ENCODE measurements at places on chromosomes 3 and 15.

GRCh38 chr15:90075420-90076289 is 26.6 kb downstream of the IDH2 start:
- DNase-seq, result no peak

DNA sequence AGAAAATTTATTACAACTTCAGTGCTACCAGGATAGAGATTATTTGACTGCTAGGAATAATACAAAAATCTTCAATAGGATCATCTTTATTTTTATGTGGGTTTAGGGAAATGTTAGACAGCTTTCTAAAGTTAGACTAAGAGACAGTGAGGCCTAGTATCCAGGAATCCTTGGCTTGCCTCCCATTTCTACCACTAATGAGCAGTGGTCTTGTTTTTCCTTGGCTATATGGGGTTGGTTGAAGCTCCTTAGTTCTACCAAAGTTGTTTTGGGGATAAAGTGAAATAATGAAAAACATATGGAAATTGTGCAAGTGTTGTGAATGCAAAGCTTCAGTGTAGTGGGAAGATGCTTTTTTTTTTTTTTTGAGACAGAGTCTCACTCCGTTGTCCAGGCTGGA is 16.8 kb downstream of the AP4E1 start:
- DNase-seq, result peak; percentile 59

DNA sequence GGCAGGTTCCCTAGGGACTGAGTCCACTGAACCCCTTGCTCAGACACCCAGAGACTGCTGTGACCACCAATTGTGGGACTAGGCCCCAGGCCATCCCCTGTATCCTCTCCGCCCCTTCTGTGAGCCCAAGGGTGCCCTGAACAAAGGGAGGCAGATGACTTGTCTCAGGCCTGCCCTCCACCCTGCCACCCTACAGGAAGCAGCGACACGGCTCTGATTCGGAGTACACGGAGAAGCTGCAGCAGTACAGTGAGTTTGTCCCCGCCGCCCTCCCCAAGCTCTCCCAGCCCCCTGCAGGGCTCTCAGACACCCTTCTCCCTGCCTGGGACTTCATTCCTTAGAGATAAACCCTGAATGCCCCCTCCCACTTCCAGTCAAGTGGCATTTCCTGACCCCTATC is 16.6 kb downstream of the EPHB3 start:
- no peak for DNase-seq

GRCh38 chr3:139521816-139522215 is 17.7 kb downstream of the RBP1 start:
- no peak for DNase-seq

- DNase-seq, result no peak
Observed at GRCh38 chr3:15822281-15822680, 24.5 kb upstream of the ANKRD28 start.

DNA sequence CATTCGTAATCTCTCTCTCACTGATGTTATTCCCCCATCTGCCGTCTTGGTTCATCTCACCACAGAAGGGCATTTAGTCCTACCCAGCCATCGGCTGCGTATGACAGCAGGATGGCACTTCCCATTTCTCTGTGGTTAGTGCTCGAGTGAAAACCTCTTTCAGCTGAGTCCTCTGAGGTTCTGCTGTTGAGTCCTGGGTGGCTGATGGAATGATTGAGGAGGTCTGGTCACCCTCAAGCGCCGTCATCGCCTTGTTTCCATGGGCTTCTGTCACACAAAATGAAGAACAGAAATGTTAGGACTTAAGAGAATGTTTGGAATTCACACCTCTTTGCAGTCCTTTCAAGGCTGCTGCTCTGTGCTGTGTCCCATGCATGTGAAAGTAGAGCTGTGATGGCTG is 9.4 kb upstream of the SACM1L start:
- no peak for DNase-seq

DNA sequence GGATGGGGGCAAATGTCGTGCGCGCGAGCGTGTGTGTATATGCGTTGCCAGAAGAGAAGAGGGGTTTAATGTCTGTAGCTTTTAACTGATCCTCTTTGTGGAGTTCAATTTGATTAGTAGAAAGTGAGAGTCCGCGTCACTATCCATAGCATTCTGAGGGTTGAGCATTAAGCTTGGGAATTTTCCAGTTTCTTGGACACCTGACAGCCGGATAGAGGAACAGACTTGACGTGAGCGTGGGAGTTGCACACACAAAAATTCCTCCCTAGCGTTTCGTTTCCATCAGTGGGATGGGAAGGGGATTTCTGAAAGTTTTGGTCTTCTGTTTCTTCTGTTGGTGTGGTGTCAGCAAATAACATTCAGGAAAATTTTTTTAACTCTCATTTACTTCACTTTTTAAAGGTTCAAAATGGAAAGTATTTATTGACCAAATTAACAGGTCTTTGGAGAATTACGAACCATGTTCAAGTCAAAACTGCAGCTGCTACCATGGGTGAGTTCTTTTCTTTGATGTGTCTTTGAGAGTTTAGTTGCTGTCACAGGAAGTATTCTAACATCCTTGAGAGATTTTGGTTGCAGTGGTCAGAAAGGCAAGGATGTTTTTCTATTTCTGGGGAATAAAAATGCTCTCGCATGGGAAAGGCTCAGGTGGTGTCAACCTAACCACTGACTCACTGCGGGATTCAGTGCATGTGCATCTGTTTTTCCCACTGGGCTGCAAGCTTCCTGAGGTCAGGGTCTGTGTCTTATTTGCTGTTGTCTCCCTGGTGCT is 841 bp downstream of the POGLUT1 start:
- peak; percentile 17 for DNase-seq

DNA sequence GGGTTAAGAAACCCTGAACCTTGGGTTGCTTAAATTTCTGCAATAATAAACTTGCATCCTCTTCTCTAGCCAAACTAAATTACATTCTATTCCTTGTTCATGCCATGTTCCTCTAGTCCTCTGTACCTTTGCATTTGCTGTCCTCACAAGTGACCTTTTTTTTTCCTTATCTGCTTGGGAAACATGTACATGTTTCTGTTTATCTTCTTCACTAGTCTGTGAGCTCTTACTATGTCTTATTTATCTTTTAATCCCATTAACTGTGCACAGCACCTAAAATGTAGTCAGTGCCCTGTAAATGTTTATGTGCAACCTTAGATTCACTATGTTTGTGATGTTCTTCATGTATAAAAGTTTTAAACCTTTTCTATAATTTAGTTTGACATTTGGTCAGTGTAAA is 61.9 kb downstream of the REC114 start:
- DNase-seq, result no peak

GRCh38 chr3:35641331-35641730 is 2.0 kb downstream of the ARPP21 start:
- DNase-seq, result no peak

GRCh38 chr15:65730549-65731172 is 61.4 kb downstream of the DENND4A start:
- DNase-seq, result peak; percentile 47

GRCh38 chr15:39774688-39775267 is 7.9 kb downstream of the FSIP1 start:
- DNase-seq, result no peak

DNA sequence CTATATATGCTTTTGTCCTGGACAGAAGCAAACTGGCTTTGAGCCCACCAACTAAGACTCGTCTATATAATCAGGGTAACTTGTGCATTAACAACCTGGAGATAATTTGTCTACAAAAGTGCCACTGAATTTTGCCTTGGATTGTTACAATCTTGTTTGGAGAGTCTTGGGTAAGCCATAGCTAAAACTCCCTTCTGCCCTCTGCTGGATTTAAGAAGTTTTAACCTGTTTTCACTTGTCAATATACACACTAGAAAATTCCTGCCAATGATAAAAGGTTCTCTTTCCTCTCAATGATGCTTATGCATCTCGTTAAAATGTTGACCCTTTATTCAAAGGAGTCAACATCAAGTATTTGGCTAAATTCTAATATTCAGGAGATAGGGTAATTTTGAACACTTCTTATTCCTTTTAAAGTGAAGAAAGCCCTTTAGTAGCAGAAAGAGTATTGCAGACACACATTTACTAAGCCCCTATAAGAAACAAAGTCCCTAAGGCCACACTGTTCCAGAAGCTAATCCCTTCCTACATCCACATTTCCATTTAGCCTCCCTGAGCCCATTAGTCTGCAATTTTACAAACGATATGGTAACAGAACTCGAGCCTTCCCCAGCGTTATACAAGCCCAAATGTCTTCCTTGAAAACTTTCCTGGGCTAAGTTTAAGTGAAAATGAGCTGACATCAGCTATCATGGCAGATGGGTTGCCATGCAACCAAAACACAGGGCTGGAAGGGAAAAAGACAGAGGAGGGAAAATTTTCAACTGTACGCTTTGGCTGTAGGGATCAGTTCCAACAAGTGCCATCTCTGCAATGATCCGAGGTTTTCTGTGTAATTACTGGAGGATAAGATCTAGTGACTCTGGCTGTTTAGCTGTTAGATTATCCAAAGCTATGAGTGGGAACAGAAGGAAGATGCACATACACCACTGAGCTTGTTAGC is 75.9 kb upstream of the FGF12 start:
- DNase-seq, result peak; percentile 28

GRCh38 chr15:66389098-66389858 is 2.6 kb downstream of the MAP2K1 start:
- DNase-seq, result no peak

GRCh38 chr3:37824090-37824953 is 37.4 kb upstream of the CTDSPL start:
- DNase-seq, result no peak

GRCh38 chr3:185851046-185851445 is 26.2 kb upstream of the IGF2BP2 start:
- peak; percentile 8 for DNase-seq

- no peak for DNase-seq
Observed at GRCh38 chr3:193774916-193775285, 181.9 kb downstream of the OPA1 start.

DNA sequence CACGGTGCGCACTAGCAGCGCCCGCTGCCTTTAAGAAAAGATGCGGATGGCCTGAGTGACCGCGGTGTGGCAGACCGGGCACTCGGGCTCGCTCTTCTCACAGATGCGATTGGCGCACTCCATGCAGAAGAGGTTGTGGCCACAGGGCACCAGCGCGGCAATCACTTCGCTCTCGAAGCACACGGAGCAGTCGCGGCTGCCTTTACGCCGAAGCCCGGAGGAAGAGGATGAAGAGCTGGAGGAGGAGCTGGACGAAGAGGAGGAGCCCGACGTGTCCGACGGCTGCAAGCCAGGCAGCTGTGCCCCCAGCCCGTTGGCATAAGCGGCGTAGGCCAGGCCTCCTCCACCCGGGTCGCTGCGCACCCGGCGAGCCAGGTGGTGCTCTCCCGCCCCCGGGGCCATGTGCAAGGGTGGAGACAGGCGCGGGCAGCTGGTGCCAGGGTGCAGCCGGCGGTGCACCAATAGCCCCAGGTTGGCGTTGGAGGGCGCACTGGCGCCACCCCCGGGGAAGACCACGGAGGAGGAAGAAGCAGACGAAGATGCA is 2.6 kb downstream of the MEX3B start:
- peak; percentile 14 for DNase-seq

- no peak for DNase-seq
Observed at GRCh38 chr3:138846262-138846791, 11.6 kb upstream of the PIK3CB start.

GRCh38 chr3:9915254-9916141 is 1.4 kb upstream of the IL17RC start:
- peak; percentile 79 for DNase-seq

DNA sequence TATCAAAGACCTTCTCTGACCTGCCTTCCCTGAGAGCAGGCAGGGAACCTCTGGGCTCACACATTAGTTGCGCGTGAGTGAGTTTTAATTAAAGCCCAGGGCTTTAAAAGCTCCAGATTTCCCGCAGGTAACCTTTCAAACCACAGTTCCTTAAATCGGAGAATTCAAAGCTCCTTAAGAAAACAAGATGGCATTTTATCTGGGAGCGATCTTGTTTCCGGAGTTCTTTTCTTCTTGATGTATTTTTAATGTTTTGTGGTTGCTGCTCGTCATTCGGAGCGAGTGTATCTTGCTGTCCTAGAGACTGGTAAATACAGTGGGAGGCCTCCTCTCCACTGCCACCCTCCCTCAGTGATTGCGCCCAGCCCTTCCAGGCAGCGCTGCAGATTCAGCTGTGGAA is 284.3 kb downstream of the CLSTN2 start:
- no peak for DNase-seq

DNA sequence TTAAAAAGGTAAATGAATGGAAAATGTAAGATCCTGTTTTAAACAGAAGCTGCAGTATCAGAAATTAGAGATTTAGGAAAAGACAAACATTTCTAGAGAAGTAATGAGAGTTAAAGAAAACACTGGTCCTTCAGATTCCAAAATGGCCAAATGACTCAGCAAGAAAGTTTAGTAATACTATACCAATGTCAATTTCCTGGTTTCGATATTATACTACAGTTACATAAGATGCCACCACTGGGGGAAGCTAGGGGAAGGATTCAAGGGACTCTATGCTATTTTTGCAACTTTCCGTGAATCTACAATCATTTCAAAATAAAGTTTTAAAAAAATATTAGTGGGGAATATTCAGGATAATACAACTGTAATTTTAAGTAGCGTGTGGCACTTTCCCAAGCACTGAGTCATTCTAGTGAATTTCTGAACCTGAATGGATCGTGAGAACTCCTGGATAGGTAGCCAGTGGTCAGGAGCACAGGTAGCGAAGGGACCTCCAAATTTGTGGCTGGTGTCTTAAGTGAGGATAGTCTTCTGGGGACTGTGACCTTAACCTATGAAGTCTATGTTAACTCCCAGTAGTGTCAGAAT is 37.6 kb downstream of the TMCC1 start:
- DNase-seq, result peak; percentile 50

DNA sequence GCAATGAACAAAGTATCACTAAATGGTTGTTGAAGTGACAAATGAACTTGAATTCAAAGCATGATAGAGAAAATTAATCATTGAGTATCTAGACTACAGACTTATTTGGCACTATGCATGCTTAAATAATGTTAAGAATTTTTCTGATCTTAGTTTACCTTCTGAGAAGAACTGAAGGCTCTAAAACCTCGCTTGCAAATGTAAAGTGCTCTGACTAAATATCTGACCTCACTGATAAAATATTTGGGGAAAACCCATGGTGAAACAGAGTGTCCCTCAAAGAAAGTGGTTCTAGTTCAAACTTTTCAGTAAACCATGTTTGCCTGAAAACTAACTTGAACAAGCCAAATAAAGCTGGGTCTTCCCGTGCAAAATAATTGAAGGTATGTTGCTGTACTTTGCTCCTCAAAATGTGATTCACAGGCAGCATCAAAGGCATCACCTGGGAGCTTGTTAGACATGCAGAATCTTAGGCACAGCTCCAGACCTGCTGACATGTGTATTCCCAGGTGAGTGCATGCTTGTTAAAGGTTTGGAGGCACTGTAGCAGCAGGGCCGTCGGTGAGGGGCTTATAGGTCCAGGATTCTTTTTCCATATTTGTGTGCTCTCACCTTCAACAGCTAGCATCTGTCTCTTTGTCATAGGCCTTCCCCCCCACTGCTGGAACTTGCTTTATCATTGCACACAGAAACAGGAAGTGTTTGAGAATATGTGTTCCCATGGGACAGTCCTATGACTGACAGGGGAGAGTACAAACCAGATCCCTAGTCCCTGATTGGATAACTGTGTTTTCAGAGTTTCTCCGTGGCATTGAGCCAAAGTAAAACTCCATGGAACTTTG is 524.2 kb upstream of the LMCD1 start:
- peak; percentile 64 for DNase-seq

All from fibroblast of skin of right biceps (primary cell).